T-cell (primary cell): ENCODE measurements at places on chromosomes 4 and X.

GRCh38 chr4:174757736-174758135 lies 71.3 kb downstream of the GLRA3 start:
- no peak for DNase-seq

DNA sequence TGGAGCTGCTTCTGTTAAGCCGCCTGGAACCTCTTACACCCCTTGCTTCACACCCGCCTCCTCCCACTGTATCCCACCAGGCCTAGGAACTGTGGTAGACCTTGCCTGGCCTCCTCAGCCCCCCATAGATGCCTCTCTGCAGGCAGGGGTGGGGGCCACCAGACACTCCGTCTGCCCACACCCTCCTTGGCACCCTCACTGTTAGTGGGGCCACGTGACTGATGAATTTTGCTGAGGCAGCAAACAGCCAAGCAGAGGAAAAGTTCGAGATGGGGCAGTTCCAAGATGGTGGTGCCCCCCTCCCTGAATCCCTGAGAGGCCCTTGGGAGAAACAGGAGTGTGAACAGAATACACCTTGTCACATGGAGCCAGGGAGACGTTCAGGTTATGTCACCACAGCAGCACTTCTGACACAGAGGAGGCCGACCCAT lies 41.2 kb upstream of the C4orf50 start:
- DNase-seq: no peak

- DNase-seq: no peak
These were observed 1.4 kb downstream of the CXCR3 start for GRCh38 chrX:71616672-71617529.

- DNase-seq: no peak
These were observed 66.4 kb downstream of the DIPK2B start for GRCh38 chrX:45134315-45134731.

- DNase-seq: no peak
These were observed 19.6 kb downstream of the MGST2 start for GRCh38 chr4:139685180-139685579.

DNA sequence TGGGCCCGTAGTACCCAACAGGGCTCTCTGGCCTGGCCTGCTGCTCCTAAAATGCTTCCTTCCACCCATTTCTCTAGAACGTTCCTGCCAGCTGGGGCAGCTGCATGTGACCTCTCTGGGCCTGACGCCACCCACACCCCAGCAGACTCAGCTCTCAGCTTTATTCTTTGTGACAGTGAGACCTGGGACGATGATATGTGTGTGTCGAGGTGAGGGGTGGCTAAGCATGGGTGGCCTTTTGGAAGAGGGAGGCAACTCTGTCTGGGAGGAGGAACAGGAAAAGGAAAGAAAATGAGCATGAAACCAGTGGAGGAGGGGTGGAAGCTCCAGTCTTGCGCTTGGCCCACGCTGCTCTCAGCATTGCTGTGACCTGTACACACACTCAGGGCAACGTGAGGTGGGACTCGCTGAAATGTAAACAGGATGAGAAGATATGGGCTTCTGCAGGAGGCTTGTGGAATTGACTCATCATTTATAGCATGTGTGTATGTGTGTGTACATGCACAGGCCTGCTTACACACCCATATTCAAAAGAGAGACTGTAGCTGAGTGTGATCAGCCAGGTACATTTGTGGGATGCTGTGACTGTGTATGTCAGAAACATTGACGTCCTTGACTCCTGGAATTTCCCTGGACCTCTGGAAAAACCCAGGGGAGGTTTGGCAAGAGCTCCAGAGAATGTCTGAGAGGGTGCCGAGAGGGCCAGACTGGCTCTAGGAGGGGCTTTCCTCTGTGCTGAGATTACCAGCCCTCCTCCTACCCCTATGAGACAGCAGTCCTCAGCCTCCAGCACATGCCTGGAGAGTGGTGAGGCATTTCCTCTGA lies 137.9 kb downstream of the PJA1 start:
- no peak for DNase-seq
